ENCODE measurements at places on chromosomes 1 and 21. TPM values are rescaled to one million over a fixed set of nuclear protein-coding genes. Genes with fewer than 3 reads are reported as not detected.

DNA sequence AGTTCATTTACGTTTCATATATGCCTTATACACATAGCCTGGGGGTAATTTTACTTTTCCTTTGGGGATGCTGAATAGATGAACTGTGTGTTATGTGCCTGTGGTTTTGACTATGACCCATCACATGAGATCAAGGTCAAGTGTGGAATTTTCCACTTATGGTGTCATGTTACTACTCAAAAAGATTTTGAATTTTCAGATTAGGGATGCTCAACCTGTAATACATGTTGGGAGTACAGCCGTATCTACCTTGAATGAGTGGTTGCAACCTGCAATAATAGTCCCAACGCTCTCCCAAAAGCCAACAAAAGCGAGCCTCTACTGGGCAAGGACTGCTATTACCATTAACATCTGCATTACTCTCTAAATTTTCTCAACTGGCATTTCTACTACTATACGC lies 68.5 kb upstream of the SDC3 start:
- DNase-seq = no peak
- no peak overlapping the region for H3K4me3 ChIP-seq
- no peaks in the 10 kb centered on the region for H3K27me3 ChIP-seq
- H3K27ac ChIP-seq = no peak overlapping the region
- peaks cover 2% of the 10 kb centered on the region for H3K4me1 ChIP-seq

GRCh38 chr1:160225345-160225744 lies 20.2 kb downstream of the PEA15 start:
- no peaks in the 10 kb centered on the region for H3K27me3 ChIP-seq
- no peaks in the 10 kb centered on the region for H3K4me1 ChIP-seq
- no peak overlapping the region for H3K27ac ChIP-seq
- H3K4me3 ChIP-seq = no peak overlapping the region
- DNase-seq = no peak

GRCh38 chr1:81804312-81804711 lies 3.6 kb downstream of the ADGRL2 start:
- DNase-seq = no peak
- H3K27me3 ChIP-seq = no peaks in the 10 kb centered on the region
- no peaks in the 10 kb centered on the region for H3K36me3 ChIP-seq

- no peak overlapping the region for H3K27ac ChIP-seq
- no peak for DNase-seq
- H3K27me3 ChIP-seq = no peaks in the 10 kb centered on the region
- no peak overlapping the region for H3K4me3 ChIP-seq
- H3K36me3 ChIP-seq = no peaks in the 10 kb centered on the region
- H3K4me1 ChIP-seq = peaks cover 7% of the 10 kb centered on the region
These were observed 46.1 kb downstream of the APP start for GRCh38 chr21:26124421-26124833.

DNA sequence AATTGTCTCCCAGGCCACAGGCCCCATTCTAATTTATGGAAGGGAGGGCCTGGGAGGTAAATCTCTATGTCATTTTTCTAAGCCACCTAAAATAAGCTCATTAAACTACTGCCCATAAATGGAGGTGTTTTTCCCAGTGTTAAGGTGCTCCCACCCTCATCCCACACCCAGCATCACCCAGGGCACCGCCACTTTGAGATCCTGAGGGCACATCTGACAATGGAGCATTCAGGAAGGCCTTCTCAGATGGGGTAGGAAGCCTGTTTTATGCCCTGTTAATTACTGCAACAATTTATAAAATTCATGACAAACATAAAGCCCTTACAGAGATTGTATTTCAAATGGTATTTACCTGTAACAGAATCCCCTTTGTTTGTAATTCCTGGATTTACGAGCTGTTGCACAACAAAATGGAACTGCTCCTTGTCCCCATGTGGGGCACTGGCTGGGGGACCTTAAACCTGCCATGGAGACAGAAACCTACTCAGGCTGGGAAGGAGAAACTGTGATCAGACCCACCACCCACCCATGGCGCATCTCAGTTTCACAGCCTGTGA lies 319.5 kb upstream of the USP24 start:
- no peak overlapping the region for H3K4me3 ChIP-seq
- no peaks in the 10 kb centered on the region for H3K27me3 ChIP-seq
- no peaks in the 10 kb centered on the region for H3K36me3 ChIP-seq
- H3K27ac ChIP-seq = no peak overlapping the region

DNA sequence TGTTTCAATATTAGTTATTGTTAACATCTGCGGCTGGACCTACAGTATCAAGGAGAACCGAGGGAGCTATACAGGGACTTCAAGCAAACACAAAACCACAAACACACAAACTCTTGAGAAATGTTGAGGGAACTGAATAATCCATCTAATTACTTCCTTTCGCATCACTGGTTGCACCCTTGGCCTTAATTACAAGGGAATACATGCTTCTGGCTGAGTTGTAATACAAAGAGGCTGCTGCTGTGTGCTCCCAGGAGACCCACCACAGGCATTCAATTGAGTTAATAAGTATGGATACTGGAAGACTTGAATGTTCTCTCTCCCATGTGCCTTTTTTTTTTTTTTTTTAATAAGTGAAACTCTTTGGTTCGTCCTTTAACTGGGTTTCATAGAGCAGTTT lies 16.8 kb upstream of the SMYD2 start:
- H3K27ac ChIP-seq = no peak overlapping the region
- no peaks in the 10 kb centered on the region for H3K27me3 ChIP-seq
- no peaks in the 10 kb centered on the region for H3K36me3 ChIP-seq
- no peaks in the 10 kb centered on the region for H3K4me1 ChIP-seq
- no peak overlapping the region for H3K4me3 ChIP-seq

PRKCZ gene
- 5.2 TPM for total RNA-seq

EPHA8 gene
- total RNA-seq = not detected

GPR52 gene
- 6.5 TPM for total RNA-seq

SH2D5 gene
- total RNA-seq = 0.39 TPM

NRDC gene
- 115 TPM for total RNA-seq

OR2M5 gene
- total RNA-seq = not detected

Measured in aorta (tissue), 5 donors.